ENCODE measurements at places on chromosomes 5 and 9.

GRCh38 chr9:27310582-27310981 is 13.6 kb upstream of the EQTN start:
- no peak for DNase-seq

GRCh38 chr5:96012399-96012798 is 50.7 kb upstream of the ELL2 start:
- no peak for DNase-seq

DNA sequence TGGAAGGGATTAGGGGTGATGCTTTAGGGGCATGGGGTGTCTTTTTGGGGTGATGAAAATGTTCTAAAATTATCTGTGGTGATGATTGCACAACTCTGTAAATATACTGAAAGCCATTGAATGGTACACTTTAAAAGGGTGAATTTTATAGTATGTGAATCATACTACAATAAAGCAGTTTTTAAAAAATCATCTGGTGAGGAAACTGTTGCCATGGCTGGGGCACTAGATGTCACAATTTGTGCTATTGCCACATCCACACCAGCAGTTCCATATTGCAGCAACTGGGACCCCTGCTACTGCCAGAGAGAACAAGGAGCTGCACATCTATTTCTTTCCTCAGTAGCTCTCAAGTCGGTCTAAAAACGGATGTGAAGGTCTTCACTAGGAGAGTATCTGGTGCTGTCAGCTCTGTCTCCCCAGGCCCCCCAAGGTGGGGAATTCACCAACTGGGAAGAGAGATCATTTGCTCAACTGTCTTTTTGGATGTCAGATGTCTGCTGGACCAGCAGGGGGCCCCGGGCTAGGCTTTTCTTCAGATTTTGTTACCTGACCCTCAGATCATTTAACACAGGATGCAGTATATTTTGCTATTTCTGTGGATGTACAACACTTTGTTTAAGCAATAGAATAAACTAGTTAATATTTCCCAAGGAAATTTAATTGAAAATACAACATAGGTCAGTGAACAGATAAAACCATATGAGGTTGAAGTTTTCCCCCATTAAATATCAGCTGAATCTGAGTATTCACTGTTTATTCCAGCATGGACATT is 13.2 kb downstream of the CMYA5 start:
- DNase-seq, result no peak

GRCh38 chr9:111305914-111306313 is 24.1 kb downstream of the OR2K2 start:
- DNase-seq, result no peak

DNA sequence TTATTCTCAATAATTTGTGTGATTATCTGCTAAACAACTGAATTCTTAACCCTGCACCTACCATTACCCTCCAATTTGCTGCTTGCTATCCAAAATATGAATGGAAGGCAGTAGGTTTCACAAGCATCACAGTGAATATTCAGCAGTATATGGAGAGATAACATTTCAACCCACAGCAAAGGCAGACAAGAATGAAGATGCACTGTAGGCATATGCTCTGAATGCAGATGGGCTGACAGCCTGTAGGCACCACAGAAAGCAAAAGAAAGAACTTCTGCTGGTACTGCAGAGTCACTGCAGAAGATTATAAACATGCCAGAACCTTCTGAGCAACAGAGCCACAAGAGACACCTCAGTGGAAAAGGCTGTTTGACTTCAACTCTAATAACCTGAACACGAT is 63.6 kb upstream of the SLC12A2 start:
- DNase-seq, result no peak

- DNase-seq, result no peak
Measured at GRCh38 chr9:98806394-98807035, 955 bp upstream of the GALNT12 start.

DNA sequence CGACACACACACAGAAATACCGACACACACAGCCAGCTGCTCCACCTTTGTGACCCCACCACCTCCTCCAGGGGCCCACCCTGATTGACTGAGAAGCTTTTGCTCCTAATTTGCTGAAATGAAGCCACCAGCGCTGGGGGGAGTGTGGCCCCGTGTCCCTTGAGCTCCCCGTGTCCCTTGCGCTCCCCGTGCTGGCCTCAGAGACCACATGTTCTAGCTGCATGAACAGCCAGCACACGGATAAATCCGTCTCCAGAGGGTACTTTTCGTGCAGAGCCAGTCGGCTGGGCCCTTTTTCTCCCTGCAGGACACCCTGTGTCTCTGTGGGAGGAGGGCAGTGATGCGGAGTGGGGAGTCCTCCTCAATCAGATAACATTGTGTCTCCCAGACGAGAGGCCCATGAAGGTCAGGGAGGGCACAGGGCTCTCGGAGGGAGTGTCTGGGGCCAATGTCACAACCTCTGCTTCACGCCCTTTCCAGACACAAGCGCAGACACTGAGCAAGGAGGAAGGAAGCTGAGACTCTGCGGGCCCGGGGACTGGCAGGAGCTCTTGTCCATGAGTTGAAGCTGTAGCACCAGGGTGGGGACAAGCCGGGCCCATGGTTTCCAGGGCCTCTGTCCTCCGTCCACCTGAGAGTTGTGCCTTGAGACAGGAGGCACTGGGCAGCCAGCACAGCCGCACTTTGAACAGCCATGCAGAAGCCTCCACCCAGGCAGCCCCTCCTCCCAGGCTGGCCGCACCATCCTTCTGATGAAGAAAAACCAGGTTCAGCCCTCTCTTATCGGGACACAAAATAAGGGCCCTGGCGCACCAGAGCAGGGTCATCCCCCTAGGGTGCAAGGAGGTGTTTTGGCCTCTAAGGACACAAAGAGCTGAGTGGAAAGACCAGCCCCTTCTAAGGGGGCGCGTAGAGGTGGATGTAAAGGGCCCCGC is 36.4 kb upstream of the SLC6A19 start:
- DNase-seq, result no peak

DNA sequence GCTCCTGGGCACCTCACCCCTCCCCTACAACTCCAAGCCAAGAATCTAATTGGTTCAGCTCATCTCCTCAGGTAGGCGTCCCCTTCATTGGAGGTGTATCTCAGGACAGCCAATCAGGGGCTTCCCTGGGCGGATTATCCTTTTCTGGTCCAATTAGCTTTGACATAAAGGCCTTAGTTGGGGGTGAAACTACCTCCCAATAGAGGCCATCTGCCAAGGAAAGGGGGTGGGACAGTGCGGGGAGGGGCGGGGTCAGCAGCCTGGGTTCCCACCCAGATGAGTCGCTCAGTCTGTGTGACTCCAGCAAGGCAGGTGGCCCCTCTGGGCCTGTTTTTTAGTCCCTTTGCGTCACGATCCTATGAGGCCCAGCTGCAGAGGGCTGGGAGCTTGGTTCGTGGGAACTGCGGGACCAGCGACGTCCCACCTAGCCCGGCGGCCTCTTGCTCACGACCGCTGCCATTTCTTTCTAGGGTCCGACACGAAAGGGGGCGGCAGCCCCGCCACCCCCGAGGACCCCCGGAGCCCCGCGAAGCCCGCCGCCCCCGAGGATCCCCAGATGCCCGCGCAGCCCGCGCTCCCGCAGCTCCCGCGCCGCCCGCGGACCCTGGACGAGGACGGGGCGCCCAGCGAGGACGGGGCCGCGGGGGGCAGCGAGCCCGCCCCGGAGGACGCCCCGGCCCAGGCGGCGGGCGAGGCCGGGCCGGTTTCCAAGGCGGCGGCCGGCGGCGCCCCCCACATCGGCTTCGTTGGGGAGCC is 8.9 kb downstream of the PRRT1B start:
- no peak for DNase-seq

All from globus pallidus (tissue), 1 donor.